ENCODE measurements at places on chromosomes 5 and 9. TPM values are rescaled to one million over a fixed set of nuclear protein-coding genes. Genes with fewer than 3 reads are reported as not detected.

DNA sequence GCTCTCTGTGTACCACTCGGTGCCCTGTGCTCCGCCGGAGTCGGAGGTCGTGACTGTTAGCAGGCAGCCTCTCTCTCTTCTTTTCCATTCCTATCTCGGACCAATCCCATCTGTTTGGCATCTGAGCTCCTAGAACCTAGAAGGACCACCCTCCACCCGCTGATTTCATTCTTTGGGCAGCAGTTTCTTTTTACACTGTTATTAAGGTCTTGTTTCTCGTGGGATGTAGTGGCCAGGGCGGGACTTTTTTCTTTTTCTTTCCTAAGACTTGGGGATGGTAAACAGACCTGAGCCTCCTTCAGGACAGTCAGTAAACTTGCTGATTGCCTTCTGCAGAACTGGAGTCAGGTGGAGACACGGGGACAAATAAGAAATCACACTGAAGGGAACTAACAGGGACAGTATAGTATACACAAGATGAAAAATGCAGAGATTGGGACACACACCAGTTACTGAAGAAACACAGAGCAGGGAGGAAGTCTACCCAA, 500 bp downstream of the URM1 start:
- H3K27ac ChIP-seq: peak overlapping the region; percentile 95
- no peak for DNase-seq
- peaks cover 4% of the 10 kb centered on the region for H3K36me3 ChIP-seq
- peak overlapping the region; percentile 90 for H3K4me3 ChIP-seq
- no peaks in the 10 kb centered on the region for H3K27me3 ChIP-seq
- peaks cover 18% of the 10 kb centered on the region for H3K4me1 ChIP-seq

GRCh38 chr5:143275512-143276363, 127.7 kb downstream of the NR3C1 start:
- no peak for DNase-seq
- no peaks in the 10 kb centered on the region for H3K36me3 ChIP-seq
- H3K4me1 ChIP-seq: no peaks in the 10 kb centered on the region
- H3K4me3 ChIP-seq: no peak overlapping the region
- H3K27me3 ChIP-seq: no peaks in the 10 kb centered on the region

PDE6A gene
- total RNA-seq: not detected

DNA sequence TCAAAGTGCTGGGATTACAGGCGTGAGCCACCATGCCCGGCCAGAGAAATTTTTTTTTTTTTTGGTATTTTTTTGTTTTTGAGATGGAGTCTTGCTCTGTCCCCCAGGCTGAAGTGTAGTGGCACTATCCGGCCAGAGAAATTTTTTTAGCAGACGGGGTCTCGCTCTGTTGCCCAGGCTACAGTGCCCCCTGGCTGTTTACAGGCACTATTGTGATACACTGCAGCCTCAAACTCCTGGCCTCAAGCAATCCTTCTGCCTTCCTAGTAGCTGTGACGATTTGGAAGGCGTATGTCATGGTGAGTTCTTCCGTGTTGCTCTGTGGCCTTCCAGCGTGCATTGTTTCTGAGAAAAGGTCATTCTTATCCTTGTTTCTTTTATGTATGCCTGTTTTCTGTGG, 47.5 kb downstream of the CNOT6 start:
- no peaks in the 10 kb centered on the region for H3K27me3 ChIP-seq
- H3K27ac ChIP-seq: no peak overlapping the region
- H3K4me1 ChIP-seq: no peaks in the 10 kb centered on the region
- peaks cover 7% of the 10 kb centered on the region for H3K36me3 ChIP-seq
- no peak overlapping the region for H3K4me3 ChIP-seq

DNA sequence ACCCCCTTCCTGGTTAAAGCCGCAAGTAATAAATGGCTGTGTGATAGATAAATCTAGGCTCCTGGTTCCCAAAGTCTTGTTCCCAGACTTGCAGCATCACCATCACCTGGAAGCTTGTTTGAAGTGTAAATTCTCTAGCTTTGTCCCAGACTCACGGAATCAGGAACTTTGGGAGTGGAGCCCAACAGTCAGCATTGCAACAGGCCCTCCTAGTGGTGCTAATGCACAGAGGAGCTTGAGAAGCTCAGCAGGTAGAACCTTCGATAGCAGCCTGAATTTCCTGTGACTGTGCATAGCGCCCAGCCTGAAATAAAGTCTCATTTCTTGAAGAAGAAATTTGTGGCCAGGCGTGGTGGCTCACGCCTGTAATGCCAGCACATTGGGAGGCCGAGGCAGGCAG, 30.3 kb upstream of the MELK start:
- H3K4me1 ChIP-seq: no peaks in the 10 kb centered on the region
- H3K27me3 ChIP-seq: no peaks in the 10 kb centered on the region
- DNase-seq: no peak
- no peak overlapping the region for H3K4me3 ChIP-seq
- no peak overlapping the region for H3K27ac ChIP-seq

DNA sequence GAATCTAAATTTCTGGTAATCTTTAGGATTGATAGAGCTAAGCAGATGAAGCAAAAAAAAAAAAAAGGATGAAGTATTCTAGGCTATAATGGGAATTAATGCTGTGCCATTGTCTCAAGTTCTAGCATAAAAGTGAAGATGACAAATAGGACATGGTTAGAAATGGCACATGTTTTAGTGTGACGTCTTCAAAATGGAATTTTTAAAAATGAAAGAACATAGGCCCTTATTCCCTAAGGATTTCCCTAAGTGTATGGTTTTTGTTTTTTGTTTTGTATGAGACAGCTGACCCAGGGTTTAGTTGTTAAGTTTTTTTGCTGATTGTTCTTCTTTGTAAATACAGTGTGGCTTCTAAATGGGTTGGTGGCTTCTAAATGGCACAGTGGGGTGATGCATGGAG, 7.1 kb downstream of the TLE4 start:
- H3K4me1 ChIP-seq: peaks cover 80% of the 10 kb centered on the region
- no peaks in the 10 kb centered on the region for H3K27me3 ChIP-seq
- no peak overlapping the region for H3K27ac ChIP-seq
- H3K4me3 ChIP-seq: no peak overlapping the region
- no peak for DNase-seq

ARL14EPL gene
- not detected for total RNA-seq

WNK2 gene
- 0.55 TPM for total RNA-seq

DNA sequence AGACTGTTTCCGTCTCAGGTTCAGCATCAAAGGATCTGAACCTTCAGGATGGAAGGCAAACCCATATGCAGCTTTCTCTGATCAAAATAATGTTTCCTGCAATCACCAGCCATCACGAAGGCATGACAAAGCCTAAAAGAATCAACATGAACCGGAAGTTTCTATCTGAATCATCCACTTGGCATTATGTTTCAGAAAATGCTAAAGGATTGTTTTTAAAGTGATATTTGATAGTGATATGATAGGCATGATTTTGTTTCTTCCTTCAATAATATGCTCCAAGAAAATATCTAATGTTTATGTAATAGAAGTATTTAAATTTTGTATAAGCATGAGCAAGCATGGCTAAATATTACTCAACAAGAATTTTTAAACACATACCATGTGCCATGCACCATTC, 219.6 kb downstream of the PLK2 start:
- no peak for DNase-seq
- no peak overlapping the region for H3K4me3 ChIP-seq
- H3K27me3 ChIP-seq: no peaks in the 10 kb centered on the region
- H3K27ac ChIP-seq: no peak overlapping the region

- H3K27ac ChIP-seq: no peak overlapping the region
- H3K4me3 ChIP-seq: no peak overlapping the region
- no peaks in the 10 kb centered on the region for H3K27me3 ChIP-seq
- no peaks in the 10 kb centered on the region for H3K4me1 ChIP-seq
- no peaks in the 10 kb centered on the region for H3K36me3 ChIP-seq
These were observed 21.2 kb downstream of the MEGF9 start for GRCh38 chr9:120692901-120693699.

GRCh38 chr9:78234810-78235209, 1.1 kb upstream of the CEP78 start:
- no peak for DNase-seq
- H3K27ac ChIP-seq: no peak overlapping the region
- peaks cover 33% of the 10 kb centered on the region for H3K4me1 ChIP-seq
- peak overlapping the region; percentile 88 for H3K4me3 ChIP-seq

TSSK1B gene
- total RNA-seq: not detected

CER1 gene
- total RNA-seq: not detected

DNA sequence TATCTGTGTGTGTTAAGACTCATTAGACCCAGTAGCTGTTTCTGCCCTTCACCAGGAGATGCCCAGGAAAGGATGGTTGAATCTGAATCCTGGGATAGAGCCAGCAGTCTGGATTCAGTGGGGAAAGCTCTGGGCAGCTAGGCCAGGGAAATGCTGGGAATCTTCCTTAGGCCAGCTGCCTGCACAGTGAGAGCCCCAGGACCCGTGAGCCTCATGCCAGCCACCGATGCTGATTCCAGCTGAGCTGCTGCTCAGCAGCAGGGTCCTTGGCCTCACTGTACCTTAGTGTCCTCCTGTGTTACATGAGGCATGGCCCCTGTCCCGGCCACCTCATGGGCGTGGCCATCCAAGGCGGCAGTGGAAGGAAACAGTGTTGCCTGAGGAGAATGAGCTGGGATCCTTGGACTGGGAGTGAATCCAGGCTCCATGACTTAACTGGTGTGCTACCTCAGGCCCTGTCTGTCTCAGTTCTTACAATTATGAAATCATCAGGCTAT, 87.1 kb downstream of the AMBP start:
- no peaks in the 10 kb centered on the region for H3K4me1 ChIP-seq
- H3K27ac ChIP-seq: no peak overlapping the region
- DNase-seq: no peak
- no peaks in the 10 kb centered on the region for H3K36me3 ChIP-seq
- no peak overlapping the region for H3K4me3 ChIP-seq

GRCh38 chr5:22541037-22541436, 312.1 kb downstream of the CDH12 start:
- no peaks in the 10 kb centered on the region for H3K4me1 ChIP-seq
- H3K36me3 ChIP-seq: no peaks in the 10 kb centered on the region
- H3K27ac ChIP-seq: no peak overlapping the region
- H3K4me3 ChIP-seq: no peak overlapping the region
- no peak for DNase-seq

GRCh38 chr9:5430912-5431311, 6.8 kb downstream of the PLGRKT start:
- H3K4me1 ChIP-seq: peaks cover 4% of the 10 kb centered on the region
- H3K27ac ChIP-seq: no peak overlapping the region
- no peaks in the 10 kb centered on the region for H3K27me3 ChIP-seq
- no peak overlapping the region for H3K4me3 ChIP-seq

ST6GALNAC6 gene
- 52.3 TPM for total RNA-seq

- no peaks in the 10 kb centered on the region for H3K36me3 ChIP-seq
- H3K4me3 ChIP-seq: no peak overlapping the region
- no peaks in the 10 kb centered on the region for H3K27me3 ChIP-seq
These were observed 12.3 kb upstream of the PPP2R2B start for GRCh38 chr5:146890731-146891440.

- no peak overlapping the region for H3K27ac ChIP-seq
- no peak for DNase-seq
These were observed 58.7 kb upstream of the SUSD1 start for GRCh38 chr9:112233769-112234168.

DNA sequence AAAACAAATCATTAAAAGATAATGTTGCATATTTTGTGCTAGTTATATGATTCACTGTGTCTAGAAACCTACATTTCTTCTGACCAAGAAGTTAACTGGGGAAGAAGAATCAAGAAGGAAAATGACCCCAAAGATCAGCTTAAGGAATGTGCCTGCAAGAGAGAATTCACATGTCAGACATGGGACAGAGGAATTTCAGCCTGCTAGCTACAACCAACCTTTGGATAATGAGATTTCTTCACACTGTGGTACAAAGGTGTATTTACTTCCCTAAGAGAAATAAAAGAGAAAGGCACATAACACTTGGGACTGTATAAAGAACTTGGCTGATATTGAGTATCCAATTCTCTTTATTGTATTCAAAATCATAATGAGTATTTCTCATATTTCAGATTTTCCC, 39.6 kb upstream of the ELL2 start:
- H3K4me1 ChIP-seq: no peaks in the 10 kb centered on the region
- no peak overlapping the region for H3K27ac ChIP-seq
- no peak for DNase-seq

RLN2 gene
- total RNA-seq: 2.8 TPM

TAF11L5 gene
- not detected for total RNA-seq

DNA sequence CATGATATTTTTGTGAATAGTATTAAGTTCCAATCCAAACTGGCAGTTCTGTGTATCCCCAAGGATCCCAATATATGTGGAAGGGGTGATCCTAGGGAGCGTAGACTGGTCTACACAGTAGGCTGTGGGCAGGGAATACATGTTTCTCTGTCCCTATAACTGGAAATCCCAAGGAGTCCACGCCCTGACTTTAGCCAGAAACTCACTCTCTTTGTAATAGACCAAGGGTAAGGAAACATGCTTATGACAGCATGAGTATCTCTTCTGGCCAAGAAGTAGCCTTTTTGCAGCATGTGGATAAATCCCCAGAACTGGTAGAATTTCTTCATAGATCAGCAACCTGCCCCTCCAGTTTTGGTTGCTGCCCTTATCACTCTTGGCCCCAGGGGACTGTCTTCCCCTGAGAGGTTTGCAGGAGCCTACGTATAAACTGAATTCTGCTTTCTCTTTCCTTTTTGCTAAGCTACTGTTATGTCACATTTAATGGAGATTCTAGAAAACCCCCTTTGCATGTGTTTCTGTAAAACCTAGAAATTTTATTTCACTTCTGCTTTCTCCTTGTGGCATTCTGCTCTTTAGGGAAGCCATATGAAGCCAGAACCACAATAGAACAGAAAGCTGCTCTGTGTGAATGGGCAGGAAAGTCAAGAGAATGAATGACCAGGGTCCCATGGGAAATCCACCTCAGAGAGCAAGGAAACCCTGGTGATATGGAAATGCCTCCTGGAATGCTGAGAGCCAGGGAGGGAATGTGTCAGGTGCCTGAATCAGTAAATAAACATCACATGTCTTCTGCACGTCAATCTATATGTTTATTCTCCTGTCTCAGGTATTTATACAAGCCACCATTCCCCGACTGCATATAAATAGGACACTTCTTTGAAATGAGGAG, 3.5 kb downstream of the IFNA2 start:
- H3K27me3 ChIP-seq: no peaks in the 10 kb centered on the region
- no peak overlapping the region for H3K27ac ChIP-seq
- H3K4me3 ChIP-seq: no peak overlapping the region

CNOT6 gene
- total RNA-seq: 39.9 TPM

GRCh38 chr5:149546974-149547373, 4.3 kb downstream of the CSNK1A1 start:
- H3K27me3 ChIP-seq: no peaks in the 10 kb centered on the region
- DNase-seq: no peak
- no peak overlapping the region for H3K27ac ChIP-seq
- H3K4me3 ChIP-seq: no peak overlapping the region
- peaks cover 54% of the 10 kb centered on the region for H3K4me1 ChIP-seq

Measured in CD8-positive, alpha-beta memory T cell (primary cell).